ENCODE measurements at places on chromosomes 6 and 20.

DNA sequence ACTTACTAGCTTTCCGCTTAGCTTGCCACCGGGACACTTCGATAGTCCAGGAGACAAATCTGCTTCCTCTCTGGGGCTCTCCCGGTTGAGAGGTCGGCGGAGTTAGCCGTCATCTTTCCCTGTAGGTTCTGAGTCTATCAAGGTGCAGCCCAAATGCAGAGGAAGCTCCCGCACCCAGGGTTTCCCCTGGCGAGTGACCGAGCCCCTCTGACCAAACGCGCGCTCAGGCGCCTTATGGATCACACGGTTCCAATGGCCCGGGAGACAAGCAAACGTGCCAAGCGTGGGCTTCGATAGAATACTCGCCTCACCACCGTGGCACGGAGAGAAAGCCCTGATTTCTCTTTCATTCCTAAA is 15.8 kb upstream of the FOXC1 start:
- DNase-seq: no peak

- no peak for DNase-seq
Measured at GRCh38 chr20:35192118-35192872, 20.4 kb downstream of the PROCR start.

- DNase-seq: no peak
Measured at GRCh38 chr6:100892693-100893092, 11.6 kb upstream of the ASCC3 start.

GRCh38 chr20:49568278-49569151 is 578 bp upstream of the PTGIS start:
- DNase-seq: no peak

GRCh38 chr6:71410164-71410566 is 121.6 kb downstream of the OGFRL1 start:
- peak; percentile 6 for DNase-seq

DNA sequence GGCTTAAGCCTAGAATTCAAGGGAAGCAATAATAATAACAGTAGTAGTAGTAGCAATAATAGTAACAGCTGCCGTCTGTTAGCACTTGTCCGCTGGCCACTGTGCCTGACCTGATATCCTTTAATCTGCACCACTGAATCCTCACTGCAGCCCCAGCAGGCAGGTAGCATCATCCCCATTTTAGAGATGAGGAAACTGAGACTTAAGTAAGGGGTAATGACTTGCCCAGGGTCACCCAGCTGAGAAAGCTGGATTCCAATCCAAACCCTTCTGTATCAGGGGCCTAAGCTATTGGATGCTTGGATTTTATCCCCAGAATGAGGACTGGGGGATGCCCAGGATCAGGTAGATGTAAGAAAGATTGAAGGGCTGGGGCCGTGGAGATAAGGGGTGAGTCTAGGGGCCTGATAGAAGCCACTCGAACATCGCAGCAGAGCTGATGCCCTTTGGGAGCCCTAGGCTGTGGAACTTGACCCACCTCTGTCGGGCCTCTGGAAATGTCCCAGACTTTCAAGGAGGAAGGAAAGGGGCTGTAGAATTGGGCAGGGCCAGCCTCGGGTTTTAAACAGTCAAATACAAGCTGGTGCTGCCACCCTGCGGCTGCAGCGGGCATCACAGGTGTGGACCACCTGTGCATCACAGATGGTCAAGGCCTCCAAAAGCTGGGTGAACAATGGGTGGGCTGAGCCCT is 102.1 kb upstream of the MYL9 start:
- DNase-seq: peak; percentile 50

GRCh38 chr20:34560141-34560523 is 1.6 kb downstream of the MAP1LC3A start:
- DNase-seq: no peak

GRCh38 chr6:17968876-17969275 is 18.6 kb downstream of the KIF13A start:
- no peak for DNase-seq

DNA sequence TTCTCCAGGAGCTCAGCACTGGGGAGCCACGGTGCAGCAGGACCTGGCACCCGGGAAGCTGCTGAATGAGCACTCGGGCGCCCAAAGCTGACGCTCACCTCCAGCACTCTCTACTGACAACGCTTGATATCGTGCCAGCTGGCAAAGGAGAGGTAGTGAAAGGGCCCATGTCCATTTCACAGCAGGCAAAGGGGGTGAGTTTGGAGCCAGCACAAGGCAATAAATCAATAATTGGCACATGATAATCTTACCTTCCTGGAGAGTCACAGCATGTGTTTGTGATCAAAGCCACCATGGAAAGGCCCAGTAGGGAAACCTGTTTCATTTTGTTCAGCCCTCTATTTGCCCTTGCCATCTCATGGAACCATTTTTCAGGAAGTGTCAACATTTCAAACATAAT is 23.3 kb upstream of the SMIM26 start:
- DNase-seq: no peak

DNA sequence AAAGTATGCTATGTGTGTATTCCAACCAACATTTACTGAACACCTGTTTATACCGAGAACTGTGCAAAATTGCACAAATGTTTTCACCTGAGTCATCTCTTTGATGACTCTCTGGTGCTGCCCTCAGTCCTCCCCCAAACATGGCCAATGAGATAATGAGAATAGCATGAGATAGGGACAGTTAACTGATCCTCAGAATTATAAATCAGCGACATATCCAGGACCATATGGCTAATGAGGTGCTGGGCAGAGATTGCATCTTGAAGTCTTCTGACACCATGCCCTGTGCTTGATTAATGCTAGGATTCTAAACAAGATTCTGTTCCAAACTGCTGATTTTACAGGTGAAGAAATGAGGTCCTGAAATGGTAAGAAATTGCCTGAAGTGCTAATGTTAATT is 13.0 kb downstream of the CLVS2 start:
- DNase-seq: no peak

DNA sequence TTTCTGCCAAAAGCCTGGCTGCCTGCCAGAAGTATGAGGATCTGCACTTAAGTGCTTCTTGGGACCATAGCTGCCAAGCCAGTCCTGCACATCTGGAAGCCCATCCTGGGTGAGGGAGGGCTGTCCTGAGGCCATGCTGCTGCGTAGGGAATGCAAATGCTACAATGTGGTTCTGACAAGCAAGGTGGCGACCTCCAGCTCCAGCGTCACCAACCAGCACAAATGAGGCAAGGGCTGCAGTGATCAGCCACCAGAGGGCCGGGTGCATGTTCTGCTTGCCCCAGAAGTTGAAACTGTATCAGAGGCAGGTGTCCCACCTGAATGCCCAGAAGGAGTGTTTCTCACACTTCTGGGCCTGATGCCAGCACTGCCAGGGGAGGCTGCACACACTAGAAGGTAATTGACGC is 99.1 kb upstream of the KCNQ5 start:
- DNase-seq: peak; percentile 24

GRCh38 chr6:135876058-135876457 is 24.6 kb downstream of the PDE7B start:
- DNase-seq: no peak

DNA sequence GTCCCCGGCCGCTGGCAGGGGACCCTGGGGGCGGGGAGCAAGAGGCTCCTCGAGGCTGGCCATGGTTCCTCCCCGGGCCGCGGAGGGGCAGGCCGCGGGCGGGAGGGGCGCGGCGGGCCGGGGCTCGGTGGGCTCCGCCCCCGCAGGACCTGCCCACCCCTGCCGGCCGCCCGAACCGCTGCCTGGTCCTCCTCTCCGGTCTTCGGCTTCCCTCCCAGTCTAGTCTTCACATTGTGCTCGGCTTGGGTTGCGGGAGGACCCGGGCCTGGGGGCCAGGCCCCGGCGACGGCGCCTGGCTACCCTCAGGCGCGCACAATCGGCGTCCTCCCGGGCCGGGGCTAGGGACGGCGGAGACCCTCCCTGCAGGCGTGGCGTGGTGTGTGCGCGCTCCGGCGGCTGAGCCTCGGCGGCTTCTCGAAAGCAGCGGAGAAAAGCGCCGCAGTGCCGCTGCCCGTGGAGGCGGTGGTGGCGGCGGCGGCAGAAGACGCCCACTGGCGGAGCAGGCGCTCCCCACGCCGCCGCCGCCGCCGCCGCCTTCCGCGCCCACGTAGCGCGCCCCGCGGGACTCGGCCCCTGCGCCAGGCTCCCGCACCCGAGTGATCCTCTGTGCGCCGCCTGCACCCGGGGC is at the start of gene PDE10A:
PDE10A (minus strand) TSS at position 493 of the 628 bp plus-strand sequence; CDS start at position 63, 430 bp downstream.
- no peak for DNase-seq

GRCh38 chr6:30443657-30444450 is 45.5 kb upstream of the HLA-E start:
- no peak for DNase-seq

DNA sequence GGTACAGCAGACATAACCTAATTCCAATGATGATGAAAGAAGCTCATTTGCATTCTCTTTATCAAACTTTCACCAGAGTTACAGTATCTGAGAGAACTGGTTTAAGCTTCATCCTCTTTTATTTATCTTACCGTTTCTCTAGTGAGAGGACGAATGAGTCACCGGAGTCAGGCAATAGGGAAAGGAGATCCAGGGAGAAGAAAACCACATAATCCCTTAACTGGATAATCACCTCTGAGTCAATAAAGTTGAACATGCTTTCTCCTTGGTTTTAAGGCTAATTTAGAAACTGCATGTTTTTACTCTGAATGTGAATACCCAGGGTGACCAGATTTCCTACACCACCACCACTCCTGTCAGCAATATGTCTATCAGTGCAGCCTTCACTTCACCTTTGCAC is 313.7 kb upstream of the TBX18 start:
- no peak for DNase-seq

Measured in GM06990 (cell line).